K562 (cell line): ENCODE measurements at places on chromosomes 7 and 10.

GRCh38 chr10:68043030-68043429 lies 32.1 kb downstream of the HERC4 start:
- no peak overlapping the region for H3K4me3 ChIP-seq
- H3K4me1 ChIP-seq: no peaks in the 10 kb centered on the region
- no peak overlapping the region for H3K27ac ChIP-seq
- DNase-seq: no peak

- H3K27ac ChIP-seq: no peak overlapping the region
- DNase-seq: peak; percentile 8
- H3K27me3 ChIP-seq: peaks cover 47% of the 10 kb centered on the region
- no peaks in the 10 kb centered on the region for H3K36me3 ChIP-seq
Measured at GRCh38 chr7:155090684-155091083, 20.6 kb downstream of the HTR5A start.

GRCh38 chr10:97960269-97961056 lies 70.0 kb downstream of the CRTAC1 start:
- no peaks in the 10 kb centered on the region for H3K4me1 ChIP-seq
- no peak overlapping the region for H3K27ac ChIP-seq
- peaks cover 22% of the 10 kb centered on the region for H3K27me3 ChIP-seq
- no peaks in the 10 kb centered on the region for H3K36me3 ChIP-seq
- H3K4me3 ChIP-seq: no peak overlapping the region
- no peak for DNase-seq

DNA sequence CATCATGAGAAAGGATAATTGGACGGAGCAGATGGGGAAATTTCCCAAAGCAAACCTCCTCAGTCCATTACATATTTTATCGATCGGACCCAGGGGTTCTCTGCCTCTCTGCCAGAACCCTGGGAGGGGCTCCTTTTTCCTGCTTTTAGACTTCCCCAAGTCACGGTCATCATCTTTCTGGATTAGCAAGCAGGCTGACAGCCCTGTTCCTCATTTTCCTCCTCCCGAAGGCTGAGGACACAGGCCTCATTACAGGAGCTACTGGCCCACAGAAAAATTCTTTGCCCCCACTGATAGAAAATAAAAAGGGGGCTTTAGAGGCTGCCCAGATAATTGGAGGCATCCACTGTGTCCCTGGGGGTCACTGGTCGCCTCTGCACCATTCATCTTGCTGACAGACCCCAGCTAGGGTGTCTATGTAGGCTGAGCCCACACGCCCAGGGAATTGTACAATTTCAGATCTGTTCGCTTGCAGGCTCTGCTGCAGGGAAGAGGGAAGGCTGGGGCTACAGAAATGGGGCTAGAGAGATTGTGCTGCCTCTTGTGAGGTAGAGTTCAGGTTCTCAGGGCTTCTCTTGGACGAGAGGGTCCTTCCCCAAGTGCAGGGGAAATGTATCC lies 125.7 kb upstream of the SDK1 start:
- H3K27me3 ChIP-seq: peaks cover 3% of the 10 kb centered on the region; the same call in 1 of the 3 replicates
- H3K4me3 ChIP-seq: no peak overlapping the region
- H3K4me1 ChIP-seq: no peaks in the 10 kb centered on the region
- no peak overlapping the region for H3K27ac ChIP-seq

GRCh38 chr10:116770281-116770680 lies 27.9 kb upstream of the HSPA12A start:
- no peak for DNase-seq
- H3K36me3 ChIP-seq: no peaks in the 10 kb centered on the region
- H3K27ac ChIP-seq: no peak overlapping the region
- H3K27me3 ChIP-seq: peaks cover 30% of the 10 kb centered on the region

DNA sequence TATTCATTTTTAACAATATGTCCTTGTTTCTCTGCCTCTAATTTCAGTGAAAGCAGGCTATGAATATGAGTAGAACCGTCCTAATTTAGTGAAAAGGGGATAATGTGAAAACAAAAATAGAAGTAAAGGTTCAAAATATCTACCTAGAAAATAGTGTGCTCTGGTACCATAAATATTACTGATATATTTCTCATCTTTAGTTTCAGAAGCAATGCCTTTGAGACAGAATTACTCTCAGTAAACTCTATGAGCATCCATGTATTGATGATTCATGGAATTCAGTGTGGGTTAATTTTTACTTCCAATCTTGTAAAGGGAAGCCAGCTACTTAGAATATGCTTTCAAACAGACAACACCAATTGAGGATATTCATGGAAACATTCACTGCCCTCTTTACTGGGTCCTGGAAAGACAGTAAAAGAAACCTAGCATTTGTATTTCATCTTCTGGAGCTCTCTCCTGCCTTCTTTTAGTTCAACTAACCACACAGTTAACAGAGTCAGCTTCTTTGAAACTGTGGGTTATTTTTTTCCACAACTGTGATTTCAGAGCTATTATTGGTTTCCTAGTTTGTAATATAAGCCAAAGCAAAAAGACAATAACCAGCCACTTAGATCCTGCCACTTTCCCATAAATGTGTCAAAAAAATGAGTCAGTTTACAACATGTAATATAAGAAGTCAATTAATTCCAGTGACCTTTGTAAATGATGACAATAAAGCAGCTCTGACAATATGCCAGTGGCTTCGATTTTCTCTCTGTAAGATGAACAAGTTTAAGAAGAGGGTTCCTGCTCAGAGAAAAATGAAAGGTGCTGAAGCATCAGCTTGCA lies 1.7 kb downstream of the LRRN3 start:
- H3K4me1 ChIP-seq: no peaks in the 10 kb centered on the region
- no peak for DNase-seq
- H3K27me3 ChIP-seq: no peaks in the 10 kb centered on the region
- no peak overlapping the region for H3K4me3 ChIP-seq
- no peak overlapping the region for H3K27ac ChIP-seq
- no peaks in the 10 kb centered on the region for H3K36me3 ChIP-seq

DNA sequence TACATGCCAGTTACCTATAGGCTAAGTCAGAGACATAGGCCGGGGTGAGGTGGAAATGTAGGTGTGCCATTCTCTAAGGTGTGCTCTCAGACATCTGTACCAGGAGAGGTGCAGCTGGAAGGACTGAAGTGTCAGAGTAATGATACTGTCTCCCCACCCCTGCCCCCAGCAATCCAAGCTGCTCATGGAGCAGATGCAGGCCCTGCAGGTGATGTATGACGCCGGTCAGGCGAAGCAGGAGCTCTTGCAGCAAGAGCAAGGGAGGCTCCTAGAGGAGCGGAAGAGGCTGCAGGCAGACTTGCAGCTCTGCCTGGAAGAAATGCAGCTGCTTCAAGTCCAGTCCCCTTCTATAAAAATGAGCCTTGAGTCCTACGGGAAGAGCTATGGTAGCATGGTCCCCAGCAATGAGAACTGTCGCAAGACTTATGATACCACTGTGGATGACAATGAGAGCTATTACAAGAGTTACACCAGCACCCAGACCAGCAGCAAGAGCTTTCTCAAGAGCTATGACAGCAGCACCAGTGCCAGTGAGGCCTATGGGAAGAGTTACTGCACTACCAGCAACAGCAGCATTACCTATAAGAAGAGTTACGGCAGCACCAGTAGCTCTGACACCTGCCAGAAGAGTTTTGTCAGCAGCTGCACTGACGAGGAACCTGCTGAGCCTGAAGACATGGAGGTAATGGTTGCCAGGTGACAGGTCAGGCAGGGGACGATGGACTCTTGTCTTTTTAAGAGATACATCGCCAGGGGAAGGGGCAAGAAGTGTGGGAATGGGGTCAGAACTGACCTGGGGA lies 18.4 kb upstream of the FLNC start:
- no peak overlapping the region for H3K4me3 ChIP-seq
- no peaks in the 10 kb centered on the region for H3K27me3 ChIP-seq
- peaks cover 26% of the 10 kb centered on the region for H3K4me1 ChIP-seq
- H3K36me3 ChIP-seq: peaks cover 44% of the 10 kb centered on the region
- no peak for DNase-seq

GRCh38 chr7:120256344-120257070 lies 16.5 kb upstream of the KCND2 start:
- DNase-seq: no peak
- no peaks in the 10 kb centered on the region for H3K4me1 ChIP-seq
